ENCODE measurements at places on chromosomes 1 and 21.

- no peak for DNase-seq
Measured at GRCh38 chr1:98490099-98490498, 171.4 kb upstream of the SNX7 start.

- DNase-seq = no peak
Measured at GRCh38 chr1:56414728-56415224, 164.6 kb downstream of the PLPP3 start.

DNA sequence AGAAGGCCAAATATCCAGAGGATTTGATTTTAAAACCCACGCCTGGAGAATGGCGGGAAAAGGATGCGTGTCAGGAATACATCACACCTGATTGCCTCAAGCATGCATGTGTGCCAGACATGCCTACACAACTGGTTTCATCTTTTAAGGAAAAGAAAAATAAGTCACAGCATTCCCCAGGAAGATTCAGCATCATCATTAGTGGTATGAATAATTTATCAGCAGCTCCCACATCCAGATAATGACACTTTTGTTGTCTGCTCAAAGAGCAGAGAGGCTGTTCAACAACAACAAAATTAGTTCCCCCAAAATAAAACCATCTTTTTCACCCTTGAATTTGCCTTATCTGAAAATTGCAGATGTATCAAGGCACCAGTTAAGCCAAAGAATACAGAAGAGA, 328.6 kb upstream of the C1orf87 start:
- no peak for DNase-seq

DNA sequence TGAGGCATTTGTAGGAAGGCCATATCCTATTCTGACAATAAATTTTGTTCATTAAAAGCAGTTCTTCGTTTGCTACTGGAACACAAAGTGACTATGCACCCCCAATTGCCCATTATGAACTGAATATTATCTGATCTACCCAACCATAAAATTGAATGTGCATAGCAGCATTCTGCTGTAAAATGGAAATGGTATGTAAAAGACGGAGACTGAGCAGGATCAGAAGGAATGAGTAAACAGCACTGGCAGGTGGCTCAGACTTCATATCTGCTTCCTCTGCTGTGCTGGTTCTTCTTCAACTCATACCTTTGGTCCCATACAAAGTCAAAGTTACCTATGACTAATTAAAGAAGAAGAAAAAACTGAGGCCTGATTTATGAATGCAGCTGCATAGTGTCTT, 339.5 kb downstream of the PLA2G4A start:
- no peak for DNase-seq

DNA sequence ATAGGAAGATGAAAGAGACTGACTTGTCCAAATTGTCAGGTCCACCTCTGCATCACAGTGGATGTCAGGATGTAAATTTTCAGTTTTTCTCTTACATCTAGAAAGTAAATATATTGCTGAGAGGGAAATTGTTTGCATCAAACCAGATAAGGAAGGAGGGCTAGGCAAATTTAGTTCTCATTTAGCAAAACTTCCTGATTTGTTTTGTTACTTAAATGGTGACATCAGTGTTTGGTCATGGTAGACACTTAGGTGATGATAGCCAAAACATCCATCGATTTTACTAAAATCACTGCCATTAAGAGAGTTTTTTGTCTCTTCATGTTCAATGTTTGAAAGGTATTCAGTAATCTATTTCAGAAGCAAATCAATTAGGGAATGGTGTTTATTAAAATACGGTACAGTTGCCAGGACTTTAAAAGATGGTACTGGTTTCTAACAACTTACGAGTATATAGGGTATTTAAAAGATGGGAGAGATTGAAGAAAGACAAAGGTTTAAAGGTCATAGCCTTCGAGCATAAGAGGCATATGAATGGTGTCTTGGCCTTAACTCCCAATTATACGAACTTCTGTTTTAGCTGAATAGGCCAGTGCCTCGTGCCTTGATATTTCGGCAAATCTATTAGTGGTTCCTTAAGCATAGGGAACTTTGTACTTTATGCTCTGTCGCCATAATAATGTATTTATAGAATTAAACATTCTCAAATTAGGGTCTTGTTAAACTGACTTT, 3.0 kb downstream of the IER5 start:
- DNase-seq = no peak

DNA sequence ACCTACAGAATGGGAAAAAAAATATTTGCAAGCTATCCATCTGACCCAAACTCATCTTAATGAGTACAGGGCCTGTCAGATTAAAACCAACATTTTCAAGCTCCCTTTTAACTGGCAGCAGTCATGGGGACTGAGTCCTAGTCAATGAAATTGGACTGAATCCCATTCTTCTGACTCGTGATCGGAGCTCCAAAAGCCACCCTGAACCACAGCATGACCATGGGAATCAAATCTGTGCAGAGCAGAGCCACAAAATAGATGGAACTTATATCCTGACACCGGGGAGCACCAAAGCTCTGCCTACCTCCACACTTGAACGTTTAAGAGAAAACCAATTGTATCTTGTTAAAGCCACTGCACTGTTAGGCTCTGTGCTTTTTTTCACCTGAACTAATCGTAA, 5.0 kb upstream of the RWDD3 start:
- DNase-seq = no peak

- no peak for DNase-seq
Measured at GRCh38 chr1:204192046-204192445, 4.2 kb downstream of the KISS1 start.

GRCh38 chr1:206930210-206930798, 8.6 kb upstream of the FCMR start:
- DNase-seq = no peak

DNA sequence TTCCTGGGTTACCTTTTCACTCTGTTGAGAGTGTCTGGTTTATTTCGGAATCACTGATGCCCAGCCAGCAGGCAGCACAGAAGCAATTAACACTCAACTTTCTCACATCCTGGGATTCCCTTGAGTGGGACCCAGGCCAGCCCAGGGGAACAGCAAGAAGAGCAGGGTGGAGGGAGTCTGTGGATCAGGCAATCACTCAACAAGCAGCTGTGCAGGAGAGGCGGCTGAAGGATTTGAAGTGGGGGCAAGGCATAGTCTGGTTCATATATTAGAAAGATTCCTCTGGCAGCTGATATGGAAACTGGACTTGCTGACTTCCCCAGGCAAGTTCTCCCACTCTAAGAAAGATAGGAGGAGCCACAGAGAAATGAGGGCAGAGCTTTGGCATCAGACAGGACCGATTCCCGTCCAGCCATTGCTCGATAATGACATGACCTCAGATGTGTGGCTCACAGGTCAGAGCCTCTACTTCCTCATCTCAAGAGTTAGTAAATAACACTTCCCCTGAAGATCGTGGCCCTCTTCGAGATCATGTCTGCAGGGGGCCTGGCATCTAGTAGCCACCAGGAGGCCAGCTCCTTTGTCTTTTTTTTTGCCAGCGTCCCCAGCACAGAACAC, 12.4 kb downstream of the EPHA8 start:
- DNase-seq = no peak

GRCh38 chr21:42779431-42779861, 99.9 kb downstream of the WDR4 start:
- DNase-seq = no peak

GRCh38 chr1:225911191-225912130, 12.6 kb downstream of the PYCR2 start:
- no peak for DNase-seq

DNA sequence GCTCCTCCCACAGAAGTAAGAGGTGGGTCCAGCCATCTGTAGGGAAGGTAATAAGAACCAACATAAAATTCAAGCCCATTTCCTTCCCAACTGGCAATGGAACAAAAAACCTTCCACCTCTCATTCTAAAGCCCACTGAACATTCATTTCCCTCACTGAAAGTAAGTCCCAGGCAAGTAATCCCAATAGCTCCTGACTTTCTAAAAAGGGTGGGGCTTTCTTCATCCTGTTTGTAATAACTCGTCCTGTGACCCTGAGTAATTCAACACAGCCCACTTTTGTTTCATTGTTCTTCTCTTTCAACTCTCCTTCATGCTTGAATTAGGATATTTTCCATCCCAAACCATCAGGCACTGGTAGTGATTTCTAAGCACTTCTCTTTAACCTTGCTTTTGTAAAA, 74.9 kb downstream of the DAB1 start:
- DNase-seq = no peak

GRCh38 chr1:6667139-6667538, 34.5 kb downstream of the DNAJC11 start:
- DNase-seq = no peak

DNA sequence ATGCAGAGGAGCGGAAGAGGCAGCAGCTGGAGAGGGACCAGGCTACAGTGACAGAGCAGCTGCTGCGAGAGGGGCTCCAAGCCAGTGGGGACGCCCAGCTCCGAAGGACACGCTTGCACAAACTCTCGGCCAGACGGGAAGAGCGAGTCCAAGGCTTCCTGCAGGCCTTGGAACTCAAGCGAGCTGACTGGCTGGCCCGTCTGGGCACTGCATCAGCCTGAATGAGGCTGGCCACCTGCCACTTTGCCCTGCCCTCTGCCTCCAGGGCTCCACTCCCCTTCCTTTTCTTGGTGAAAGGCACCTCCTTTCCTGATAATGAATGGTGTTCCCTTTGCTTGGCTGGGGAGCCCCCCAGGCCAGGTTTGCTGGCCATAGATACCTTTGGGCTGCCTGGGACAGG, 3.3 kb upstream of the HMGN2 start:
- no peak for DNase-seq

DNA sequence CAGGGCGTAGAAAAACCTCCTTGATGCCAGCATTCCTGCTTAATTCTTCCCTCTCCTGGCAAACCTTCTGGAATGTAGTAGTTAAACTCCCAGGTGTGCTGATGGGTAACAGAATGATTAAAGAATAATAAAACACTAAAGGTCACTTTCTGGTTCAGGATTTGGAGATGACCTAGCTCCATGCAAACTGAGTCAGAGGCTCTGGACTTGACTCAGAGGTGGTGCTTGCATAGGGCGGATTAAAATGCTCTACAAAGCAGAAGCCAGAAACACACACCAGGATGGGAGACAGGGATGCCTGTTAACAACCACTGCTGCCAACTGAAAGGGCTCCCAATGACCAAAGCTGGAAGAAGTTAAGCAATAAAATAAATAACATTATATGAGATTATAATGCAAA, 41.5 kb downstream of the KRTAP19-8 start:
- no peak for DNase-seq

GRCh38 chr1:178434360-178434759, 62.4 kb downstream of the CLEC20A start:
- no peak for DNase-seq

- no peak for DNase-seq
Measured at GRCh38 chr1:64705591-64705990, 39.3 kb upstream of the RAVER2 start.

DNA sequence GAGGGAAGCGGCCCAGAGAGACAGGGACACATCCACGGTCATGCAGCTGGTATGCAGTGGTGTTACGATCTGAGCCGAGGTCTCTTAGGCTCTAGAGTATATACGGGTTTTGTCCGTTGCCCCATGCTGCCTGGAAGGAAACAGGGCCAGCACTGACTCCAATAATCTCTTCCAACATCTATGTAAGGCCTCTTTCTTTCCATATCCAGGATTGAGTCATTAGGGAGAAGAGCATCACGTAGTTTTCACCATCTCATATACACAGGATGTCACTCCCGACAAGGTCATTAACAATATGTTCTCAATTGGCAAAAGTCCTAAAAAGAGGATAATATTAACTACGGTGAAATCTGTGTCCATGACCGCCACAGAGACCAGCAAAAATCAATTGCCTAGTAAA, 4.4 kb downstream of the C8B start:
- no peak for DNase-seq

GRCh38 chr1:201636510-201636971, 97.6 kb downstream of the NAV1 start:
- DNase-seq = no peak

- no peak for DNase-seq
Measured at GRCh38 chr1:101959456-101959855, 37.3 kb downstream of the OLFM3 start.

- DNase-seq = no peak
Measured at GRCh38 chr1:20426923-20427322, 59.1 kb downstream of the CAMK2N1 start.

DNA sequence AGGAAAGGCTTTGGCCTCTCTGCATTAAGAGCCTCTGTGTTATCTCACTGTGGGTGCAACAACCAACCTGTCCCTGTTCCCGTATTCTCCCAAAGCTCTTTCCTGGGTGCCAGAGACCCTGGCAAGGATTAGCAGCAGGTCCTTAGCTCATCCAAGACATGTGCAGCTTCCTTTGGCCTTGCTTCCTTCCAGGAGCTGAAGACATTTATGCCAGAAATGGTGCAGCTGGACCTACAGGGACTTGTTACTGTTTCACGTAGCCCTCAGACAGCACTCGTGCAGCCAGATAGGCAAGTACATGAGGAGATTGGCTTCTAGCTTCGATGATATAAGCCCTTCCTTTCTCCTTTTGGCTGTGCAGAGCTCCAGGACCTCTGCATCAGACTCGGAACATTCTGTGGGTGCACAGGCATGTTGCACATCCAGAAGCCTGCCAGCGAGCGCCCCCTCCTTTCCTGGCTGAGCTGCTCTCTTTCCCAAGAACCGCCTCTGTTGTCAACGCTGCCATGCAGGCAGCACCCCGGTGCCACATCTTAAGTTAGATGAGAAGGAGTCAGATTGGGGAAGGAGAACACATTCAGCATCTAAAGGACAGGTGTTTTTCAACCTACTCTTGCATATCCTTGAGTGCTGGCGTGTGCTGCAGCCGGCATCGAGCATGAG, 284.5 kb upstream of the PLXNA2 start:
- no peak for DNase-seq

- DNase-seq = no peak
Measured at GRCh38 chr21:44550807-44551206, 498 bp downstream of the KRTAP10-2 start.

- DNase-seq = no peak
Measured at GRCh38 chr1:231678011-231678432, 51.4 kb downstream of the DISC1 start.

GRCh38 chr1:7539769-7540175, 231.3 kb upstream of the VAMP3 start:
- DNase-seq = no peak

GRCh38 chr1:15337656-15338402, 71.9 kb upstream of the EFHD2 start:
- DNase-seq = no peak

DNA sequence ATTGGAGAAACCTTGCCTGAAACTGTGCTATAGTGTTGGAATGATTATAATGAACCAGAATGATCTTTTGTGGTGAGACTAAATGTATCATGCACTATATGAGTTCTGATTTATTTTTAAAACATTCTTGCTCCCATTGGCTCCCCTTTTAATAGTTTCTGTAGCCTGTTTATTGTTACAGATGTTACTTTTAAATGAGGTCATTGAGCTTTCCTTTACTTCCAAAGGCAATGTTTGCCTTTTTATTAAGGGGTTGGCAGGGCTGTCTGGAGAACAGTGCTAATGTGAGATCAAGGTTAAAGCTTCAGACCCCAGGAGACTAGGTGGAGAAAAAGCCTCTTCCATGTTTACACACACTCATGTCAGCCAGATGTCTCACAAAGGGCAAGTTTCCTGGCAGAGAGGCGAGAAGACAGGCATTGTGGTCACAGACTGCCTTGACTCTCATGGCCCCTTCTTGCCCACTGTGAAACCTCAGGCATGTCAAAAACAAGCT, 120.6 kb upstream of the RAVER2 start:
- no peak for DNase-seq

- DNase-seq = no peak
Measured at GRCh38 chr1:225945564-225945963, 4.5 kb upstream of the LEFTY2 start.

Data from cortex of kidney (tissue), 1 donor.